ENCODE measurements at places on chromosomes 7 and 10.

- DNase-seq, result no peak
These were observed 96.6 kb downstream of the FAM53B start for GRCh38 chr10:124647421-124648130.

GRCh38 chr10:78079411-78079810 lies 45.7 kb downstream of the RPS24 start:
- DNase-seq, result no peak

DNA sequence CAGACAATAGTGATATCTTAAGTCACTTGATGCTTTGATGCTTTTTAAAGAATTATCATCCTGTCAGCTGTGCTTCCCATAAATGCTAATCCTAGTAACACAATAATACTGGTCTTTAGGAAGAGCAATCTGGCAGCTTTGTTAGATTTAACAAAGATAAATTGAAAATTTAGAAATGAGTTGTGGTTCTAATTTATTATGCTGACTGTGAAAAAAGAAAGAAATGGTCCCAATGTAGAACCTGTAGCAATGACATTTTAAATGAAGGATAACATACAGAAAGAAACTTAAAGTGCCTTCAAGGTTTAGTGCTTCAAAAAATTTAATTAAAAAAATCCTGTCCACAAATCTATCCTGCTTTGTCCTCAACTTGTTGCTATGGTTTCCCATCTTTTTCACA lies 81.6 kb upstream of the HGF start:
- no peak for DNase-seq

DNA sequence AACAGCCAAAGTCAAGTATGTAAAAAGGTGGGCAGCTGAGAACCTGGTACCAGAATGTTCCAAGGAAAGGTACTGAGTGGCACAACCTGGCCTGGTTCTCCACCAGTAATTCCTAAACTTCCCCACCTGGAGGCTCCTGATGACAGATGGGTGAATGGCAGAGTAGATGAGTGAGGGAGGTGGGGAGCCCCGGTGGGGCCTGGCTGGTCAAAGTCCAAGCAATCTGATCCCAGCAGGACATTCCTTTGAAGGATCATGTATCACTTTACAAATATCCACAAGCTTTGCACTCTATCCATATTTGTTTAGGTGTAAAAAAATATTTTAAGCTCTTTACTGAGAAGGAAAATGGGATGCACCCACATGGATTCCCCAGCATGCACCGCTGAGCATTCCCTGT lies 250.2 kb downstream of the DPP6 start:
- DNase-seq, result no peak

DNA sequence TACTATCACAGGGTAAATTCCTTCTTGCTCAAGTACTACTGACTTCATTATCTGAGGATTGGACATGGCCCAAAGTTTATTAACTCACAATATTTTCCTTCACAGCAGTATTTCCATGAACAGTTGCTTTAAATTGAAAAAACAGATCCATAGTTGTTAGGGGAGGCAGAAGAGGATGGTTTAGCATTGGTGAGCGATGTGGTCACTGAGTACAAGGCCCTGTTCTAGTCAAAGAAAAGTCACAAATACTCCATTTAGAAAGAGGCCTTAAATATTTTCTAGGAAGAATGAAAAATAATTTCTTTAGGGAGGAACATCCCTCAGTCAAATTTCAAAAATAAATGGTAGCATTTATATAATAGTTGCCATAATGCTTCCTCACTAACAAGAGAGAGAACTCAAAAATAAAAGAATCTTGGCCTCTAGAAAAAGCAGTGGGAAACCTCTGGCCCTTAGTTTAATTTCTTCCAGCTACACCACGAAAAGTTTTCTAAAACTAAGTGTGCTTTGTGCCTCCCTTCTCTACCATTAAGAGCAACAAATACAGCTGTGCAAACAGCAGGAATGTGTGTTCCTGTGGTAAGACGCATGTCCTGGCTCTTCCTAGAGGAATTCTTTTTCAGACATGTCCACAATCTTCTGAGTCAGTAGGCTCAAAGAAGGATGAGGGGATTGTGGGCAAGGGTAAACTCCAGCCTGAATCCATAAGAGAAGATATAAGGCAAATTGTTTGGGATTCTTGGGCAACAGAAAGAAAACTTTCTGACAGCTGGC lies 105.7 kb downstream of the HOXA1 start:
- no peak for DNase-seq

All from NCI-H187 (cell line).